ENCODE measurements at places on chromosomes 1 and 21. TPM values are rescaled to one million over a fixed set of nuclear protein-coding genes. Genes with fewer than 3 reads are reported as not detected.

RAB7B gene
- total RNA-seq, result 17.2 TPM

NPL gene
- total RNA-seq, result 48.0 TPM

DIRAS3 gene
- total RNA-seq, result 1.4 TPM

DYNLT5 gene
- 4.5 TPM for total RNA-seq

RHOU gene
- 14.4 TPM for total RNA-seq

- no peak for DNase-seq
These were observed 192.9 kb downstream of the RHOU start for GRCh38 chr1:228927946-228928898.

DNA sequence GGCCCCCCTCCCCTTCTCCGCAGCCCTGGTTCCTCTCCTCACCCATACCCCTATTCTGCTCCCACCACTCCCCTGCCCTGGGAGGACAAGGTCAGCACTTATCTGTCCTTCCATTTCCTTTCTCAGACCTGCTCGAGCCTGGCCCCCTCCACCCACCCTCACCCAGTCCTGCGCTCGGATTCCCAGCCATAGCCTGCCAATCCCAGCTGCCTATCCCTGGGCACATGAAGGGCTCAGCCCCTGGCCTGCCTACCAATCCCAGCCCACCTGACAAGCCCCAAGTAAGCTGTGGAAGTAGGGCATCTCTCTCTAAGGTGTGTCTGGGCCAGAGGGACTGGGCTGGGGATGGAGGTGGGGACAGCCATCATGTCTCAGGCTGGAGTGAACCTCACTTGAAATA, 5.4 kb downstream of the BLACAT1 start:
- no peak for DNase-seq

DNA sequence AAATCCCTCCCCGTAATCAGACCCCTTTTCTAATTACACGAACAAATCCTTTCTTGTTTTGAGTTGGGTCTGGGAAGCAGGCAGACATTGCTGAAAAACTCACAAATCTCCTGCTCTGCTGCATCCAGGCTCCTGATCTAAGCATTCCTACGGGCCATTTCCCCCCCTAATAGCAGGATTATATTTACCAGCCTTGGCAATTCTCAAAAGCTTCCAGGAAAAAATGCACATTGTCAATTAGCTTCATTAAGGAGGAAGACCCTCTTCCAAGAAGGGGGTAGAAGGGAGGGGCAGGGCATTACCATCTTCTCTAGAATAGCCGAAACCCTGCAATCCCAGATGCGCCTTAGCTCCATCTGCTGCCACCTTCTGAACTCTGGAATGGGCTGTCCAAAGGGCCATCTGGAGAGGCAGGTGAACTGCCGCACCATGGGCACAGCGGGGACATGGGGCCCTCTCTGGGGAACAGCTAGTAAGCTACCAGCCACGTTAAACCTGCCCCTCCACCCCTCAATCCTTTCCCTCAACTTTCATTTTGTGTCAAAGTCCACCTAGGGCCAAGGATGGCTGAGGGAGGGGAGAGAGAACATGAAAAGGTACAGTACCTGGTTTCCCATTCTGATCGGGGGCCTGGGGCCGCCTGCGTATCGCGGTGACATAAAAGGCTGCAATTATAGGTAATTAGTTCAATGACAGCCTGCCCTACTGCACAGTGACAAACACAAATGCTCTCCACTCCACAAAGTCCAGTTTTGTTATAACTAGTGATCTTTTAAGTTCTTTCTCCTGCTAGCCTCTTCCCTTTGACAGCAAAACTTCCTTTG, 56.8 kb downstream of the MRPL37 start:
- no peak for DNase-seq

DNA sequence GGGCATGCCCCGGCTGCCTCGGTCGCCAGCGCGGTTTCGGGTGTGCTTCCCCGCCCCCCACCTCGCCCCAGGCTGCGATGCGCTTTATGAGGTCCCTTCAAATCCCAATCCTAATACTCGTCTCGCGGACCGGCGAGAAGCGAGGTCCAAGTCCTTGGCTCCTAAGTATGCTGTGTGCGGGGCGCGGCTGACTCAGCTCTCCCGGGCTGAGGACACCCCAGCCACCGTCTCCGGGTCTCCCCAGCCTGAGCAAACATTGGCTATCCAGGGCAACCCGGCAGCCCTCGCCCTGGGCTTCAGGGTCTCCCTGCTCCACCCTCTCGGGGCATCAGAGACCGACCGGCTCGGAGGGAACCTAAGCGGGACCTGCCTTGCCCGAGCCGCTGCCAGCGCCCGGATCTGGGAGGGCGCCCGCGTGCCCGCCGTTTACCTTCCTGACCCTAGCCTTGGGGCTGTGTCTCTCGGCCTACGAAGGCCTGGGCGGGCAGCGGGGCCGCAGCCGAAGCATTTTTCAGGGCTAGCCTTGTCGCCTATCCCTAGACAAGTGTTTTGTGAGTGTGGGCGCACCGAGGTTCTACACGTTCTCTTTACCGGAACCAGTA, 1.2 kb downstream of the ITPKB start:
- no peak for DNase-seq

GRCh38 chr1:244067893-244068292, 16.8 kb downstream of the ZBTB18 start:
- DNase-seq, result no peak

DNA sequence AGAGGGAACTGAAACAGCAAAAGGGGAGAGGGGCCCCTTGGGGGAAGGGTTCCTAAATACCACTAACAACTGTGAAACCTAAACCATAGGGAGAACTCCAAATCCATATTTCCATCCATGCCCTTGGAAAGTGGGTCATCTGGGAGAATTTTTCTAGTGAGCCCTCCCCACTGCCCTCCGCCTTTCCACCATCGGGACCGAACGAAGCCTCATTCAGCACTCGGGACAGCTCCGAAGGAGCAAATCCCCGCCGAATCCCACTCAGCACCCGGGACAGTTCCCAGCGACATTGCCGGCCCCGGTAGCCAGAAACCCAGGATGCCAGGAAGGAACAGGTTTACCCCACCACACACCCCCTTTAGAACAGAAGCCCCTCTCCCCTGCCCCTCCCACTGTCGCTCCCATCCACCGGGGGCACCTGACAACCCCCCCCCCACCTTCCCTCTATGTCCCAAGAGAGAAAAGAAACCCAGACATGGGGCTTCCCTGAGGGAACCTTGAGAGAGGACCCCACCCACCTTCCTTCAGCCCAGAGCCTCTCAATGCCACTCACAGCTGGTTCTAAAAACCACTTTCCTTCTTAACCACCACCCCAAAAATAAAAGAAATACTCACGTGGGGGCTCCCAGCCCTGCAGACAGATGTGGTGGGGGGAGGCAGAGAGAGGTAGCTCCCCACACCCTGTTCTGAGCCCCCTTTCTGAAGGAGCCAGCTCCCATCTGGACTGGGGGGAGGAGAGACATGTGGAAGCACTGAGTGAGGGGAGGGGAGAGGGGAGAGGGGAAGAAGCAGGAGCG, 4.5 kb downstream of the DLGAP3 start:
- DNase-seq, result peak; percentile 22

GRCh38 chr1:170885551-170885950, 49.8 kb upstream of the MROH9 start:
- no peak for DNase-seq

- no peak for DNase-seq
These were observed 633.3 kb upstream of the CAMK1G start for GRCh38 chr1:208950206-208950605.

GRCh38 chr1:168288311-168289052, 7.8 kb downstream of the TBX19 start:
- no peak for DNase-seq

GRCh38 chr1:225666495-225666894, 13.6 kb upstream of the ENAH start:
- peak; percentile 84 for DNase-seq
